ENCODE measurements at places on chromosomes 7 and 10.
A peak's percentile ranks its signal among the peaks of the same experiment; 100 is the strongest.

DNA sequence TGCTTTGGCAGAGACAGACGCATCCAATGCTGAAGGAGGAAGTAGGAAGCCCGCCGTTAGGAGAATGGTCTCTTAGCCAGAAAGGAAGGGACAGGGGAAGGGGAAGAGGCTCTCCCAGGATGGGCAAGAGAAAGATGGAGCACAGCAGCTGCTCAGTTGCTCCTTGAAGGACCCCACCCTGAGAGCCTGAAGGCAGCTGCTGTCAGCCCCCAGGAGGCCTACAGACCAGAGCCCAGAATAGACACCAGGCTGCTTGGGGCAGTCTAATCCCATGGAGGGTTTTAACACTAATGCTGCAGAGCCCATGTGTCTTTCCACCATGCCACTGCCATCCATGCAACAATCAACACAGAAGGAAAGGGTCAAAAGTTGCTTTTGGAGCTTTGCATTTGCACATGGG, 3.5 kb upstream of the C7orf33 start:
- DNase-seq: no peak

DNA sequence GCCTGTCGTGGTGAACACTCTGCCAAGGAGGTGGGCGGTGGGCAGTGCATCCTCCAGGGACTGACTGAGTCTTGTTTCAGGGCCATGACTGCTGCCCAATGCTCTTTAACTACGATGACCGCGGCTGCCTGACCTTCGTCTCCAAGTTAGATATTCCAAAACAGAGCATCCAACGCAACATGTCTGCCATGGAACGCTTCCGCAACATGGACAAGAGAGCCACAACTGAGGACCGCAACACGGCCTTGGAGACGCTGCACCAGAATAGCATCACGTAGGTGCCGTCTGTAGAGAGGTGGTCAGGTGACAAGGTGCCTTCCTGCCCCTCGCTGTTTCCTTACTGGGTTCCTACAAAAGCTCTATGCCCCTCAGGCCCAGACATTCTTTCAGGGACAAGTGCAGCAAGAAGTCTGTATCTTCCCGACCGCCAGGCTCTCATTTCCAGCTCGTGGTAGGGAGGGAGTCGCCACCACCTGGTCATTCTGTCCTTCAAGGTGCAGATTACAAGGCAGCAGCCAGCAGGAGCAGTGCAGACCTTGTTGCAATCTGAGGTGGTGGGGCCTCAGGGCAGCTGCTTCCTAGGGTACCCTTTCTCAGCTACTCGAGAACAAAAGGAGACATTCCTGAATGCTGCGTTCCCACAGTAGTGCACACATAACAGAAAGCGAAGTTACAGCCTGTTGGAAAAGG, 14.9 kb upstream of the ARPC1B start:
- DNase-seq: no peak

GRCh38 chr7:141558544-141559183, 7.5 kb downstream of the AGK start:
- DNase-seq: peak; percentile 22

DNA sequence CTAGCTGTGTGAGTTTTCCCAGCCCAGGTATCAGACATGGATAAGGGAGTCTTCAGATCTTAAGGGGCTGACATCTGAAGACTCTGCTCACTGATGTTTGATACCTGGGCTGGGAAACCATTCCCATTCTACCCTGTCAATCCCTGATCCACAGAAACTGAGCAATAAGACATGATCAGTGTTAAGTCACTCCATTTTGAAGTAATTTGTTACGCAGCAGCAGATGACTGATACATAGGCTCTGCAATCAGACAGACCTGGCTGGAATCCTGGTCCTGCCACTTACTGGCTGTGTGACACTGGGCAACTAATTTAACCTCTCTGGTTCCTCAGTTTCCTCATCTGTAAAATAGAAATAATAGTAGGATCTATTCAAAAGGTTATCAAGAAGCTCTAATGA, 6.6 kb downstream of the DCLRE1C start:
- DNase-seq: no peak

DNA sequence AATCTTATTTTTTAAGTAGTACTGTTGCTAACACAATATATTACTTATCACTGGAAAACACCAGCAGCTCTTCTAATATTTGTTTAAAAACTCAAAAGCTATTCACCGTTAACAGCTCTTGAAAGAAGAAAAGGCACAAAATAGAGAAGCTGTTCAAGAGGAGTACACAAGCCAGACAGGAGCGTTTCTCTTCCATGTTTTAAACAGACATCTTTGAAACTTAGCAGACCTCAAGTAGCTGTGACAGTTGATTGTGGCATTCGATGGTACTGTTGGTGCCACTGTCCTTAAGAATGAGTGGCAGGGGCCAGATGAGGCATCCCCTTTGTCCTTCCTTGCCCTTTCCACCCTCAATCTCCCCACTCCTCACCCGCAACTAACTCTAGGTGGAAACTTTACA, 81.6 kb upstream of the PRR15 start:
- no peak for DNase-seq

GRCh38 chr10:72935361-72935760, 19.2 kb downstream of the PLA2G12B start:
- no peak for DNase-seq

- DNase-seq: peak; percentile 14
Observed at GRCh38 chr7:141220263-141220880, 146.5 kb downstream of the TMEM178B start.

DNA sequence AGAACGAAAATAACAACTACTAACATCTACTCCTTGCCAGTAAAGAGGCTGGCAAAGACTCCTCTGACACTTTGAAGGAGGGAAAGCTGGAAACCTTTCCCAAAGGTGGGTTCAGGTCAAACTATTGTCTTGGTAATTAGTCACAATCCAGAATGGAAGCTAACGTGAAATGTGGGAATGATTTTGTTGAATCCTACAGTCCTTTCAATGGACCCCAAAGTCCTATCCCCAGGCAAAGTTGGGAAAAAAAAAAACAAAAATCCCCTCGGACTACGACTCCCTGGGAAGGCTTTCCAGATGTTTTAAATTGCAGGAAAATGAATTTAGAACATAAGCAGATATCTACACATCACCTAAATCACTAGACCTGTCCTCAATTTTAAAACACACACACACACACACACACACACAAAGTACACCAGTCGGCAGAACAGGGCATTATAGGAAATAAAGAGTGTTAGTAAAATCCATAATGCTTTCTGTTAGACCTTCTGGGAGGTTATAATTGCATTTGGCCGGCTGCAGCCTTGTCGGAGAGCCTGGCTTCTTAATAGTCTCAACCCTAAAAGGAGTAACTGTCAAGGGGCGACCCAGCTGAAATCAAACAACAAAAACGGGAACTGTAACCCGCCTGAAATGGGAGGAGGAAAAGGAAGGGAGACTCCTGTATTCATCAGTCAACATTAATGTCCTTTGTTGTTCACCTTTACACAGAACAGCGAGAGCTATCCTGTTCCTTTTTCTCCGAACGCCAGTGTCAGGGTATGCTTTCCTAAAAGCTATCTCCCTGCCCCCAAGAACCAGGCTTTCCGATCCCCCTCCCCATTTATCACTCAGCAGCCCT, 1.5 kb downstream of the DOCK4 start:
- no peak for DNase-seq

DNA sequence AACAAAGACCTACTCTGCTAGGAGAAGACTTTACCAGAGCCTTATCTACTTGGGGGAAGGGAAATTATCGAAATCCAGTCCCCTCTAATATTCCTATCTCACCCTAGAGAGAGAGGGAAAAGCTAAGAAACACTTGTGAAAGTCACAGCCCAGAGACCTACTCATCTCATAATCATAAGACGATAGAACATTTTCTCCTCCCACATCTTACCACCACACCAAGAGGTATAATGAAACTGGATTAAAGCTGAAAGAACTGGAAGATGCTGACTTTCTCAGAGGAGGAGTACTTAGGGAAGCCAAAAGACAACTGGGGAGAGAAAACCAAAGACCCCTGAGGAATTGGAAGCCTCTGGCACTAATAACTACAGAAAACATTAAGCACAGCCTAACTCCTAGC, 10.8 kb upstream of the CPA5 start:
- DNase-seq: no peak

GRCh38 chr10:24825551-24825950, 101.9 kb upstream of the ARHGAP21 start:
- no peak for DNase-seq

- no peak for DNase-seq
Observed at GRCh38 chr7:97174303-97174702, 56.8 kb downstream of the SDHAF3 start.

DNA sequence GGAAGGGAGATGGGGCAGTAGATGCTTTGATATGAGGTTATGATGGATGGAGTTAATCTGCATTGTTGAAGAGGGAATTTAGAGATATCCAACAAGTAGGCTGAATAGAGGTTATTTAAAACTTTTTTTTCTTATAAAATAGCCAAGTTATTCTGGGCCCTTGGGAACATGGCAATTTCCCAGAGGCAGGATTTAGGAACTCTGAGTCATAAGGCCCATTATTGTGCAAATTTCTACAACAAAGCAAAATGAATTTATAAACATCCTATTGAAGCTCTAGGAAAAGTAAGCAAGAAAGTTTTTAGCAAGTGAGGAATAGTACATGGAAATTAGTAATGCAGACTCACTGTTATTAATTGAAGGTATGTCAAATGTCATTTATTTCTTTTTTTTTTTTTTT, 160.9 kb upstream of the NPY start:
- DNase-seq: no peak

GRCh38 chr10:17023386-17024298, 106.0 kb downstream of the CUBN start:
- DNase-seq: peak; percentile 67

- DNase-seq: no peak
Observed at GRCh38 chr7:44736896-44737295, 11.8 kb upstream of the ZMIZ2 start.

DNA sequence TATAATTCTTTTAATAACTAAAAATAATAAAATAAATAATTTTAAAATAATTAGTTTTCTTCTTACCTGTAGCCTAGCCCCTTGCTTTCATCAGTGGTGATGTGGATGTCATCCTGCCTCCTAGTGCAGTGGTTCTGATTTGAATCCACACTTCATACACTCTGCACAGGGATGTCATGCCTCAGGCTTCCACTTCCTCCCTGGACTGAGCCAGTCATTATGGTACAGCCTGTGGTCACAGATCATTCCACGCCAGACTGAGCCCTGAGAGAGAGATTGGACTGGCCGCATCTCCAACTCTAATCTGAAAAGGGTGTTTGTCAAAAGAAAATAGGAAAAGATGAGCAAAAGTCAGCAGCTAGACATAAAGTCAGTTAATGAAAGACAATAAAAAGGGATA, 436.2 kb upstream of the IGFBP3 start:
- no peak for DNase-seq

GRCh38 chr7:27590416-27590815, 72.3 kb downstream of the HIBADH start:
- DNase-seq: no peak

- DNase-seq: no peak
Observed at GRCh38 chr7:24392774-24393173, 108.8 kb downstream of the NPY start.

DNA sequence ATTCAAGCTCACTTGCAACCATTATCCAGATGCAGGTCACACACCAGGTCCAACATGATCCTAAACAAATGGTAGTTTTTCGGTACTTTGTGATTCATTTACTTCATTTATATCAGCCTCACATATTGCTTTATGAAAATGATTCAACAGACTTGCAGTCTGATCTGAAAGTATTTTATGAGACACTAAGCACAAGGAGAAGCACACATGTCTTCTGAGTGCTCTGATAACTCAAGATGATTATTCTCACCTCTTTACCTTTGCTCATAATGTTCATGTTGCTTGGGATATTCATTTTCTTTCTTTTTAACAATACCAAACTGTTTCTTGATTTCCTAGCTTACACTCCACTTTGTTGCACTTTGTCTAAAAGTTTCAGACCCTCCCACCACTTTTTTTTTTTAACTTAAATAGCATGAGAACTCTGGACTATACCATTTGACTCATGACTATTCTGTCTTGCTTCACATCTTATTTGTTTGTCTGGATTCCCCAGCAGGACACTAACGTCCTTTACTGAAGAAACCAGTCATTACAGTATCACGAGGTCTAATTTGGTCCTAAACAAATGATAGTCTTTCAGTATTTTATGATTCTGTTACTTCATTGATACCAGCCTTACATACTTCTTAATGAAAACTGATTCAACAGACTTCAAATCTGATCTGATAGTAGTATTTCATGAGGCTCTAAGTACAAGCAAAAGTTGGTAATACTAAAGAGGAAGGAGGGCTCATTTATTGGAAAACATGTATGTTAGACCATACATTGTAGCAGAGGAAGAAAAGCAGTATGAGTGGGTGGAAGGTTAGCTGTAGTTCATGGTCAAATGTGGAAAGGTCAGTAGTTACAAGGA, 171.8 kb upstream of the AHR start:
- no peak for DNase-seq

All from hematopoietic multipotent progenitor cell treated with erythropoietin and hydrocortisone succinate and interleukin-3 and kit ligand, for 8 days (in vitro differentiated cells).